NCI-H524 treated with DMSO at 0.1 percent for 48 hours (cell line): ENCODE measurements at places on chromosomes 2 and 18.

GRCh38 chr2:34545486-34546136 lies 946.5 kb upstream of the FAM98A start:
- DNase-seq = no peak

DNA sequence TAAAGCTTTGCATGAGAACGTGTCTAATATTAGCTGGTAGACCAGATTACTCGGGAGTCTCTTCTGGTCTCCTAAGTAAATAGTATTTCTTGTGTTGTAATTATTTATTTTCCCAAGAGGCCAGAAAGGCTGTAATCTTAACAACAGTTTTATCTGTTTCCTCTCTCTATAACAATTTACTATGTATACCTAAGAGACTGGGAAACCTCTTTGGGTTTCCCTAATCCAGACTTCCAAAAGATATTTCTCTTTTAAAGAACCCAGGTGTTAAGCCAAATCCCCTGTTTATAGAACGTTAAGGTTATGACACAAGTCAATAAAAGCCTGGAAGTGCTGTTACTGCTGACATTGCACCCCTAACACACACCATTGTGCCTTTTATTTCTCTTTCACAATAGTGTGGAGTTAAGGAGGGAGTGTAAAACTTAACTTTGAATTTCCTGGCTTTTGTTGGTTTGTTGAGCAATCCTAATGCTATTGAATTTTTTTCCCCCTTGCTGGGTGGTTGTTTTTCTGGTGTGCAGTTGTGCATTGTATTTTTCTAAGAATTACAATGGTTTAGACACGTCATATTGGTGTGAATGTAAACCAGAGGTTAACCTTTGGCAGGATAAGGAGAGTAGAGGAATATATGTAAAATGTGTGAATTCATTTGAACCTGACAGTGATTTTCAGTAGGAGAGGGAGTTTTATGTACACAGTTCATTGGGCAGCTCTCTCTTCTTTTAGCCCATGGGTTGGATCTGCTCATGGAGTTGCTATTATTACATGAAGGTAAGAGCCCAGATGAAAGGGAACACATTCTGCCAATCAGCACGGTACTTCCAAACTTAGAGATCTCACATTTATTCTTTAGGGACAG lies 192.8 kb downstream of the MTX2 start:
- no peak for DNase-seq

DNA sequence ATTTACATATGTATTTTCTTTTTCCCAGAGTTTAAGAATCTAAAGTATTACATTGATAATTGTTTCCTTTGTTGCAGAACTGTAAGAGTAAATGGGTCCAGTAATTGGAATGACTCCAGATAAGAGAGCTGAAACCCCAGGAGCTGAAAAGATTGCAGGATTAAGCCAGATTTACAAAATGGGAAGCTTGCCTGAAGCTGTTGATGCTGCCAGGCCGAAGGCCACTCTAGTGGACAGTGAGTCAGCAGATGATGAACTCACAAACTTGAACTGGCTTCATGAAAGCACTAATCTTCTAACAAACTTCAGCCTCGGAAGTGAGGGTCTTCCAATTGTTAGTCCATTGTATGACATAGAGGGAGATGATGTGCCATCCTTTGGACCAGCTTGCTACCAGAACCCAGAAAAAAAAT lies 183.8 kb upstream of the STON1 start:
- DNase-seq = no peak

DNA sequence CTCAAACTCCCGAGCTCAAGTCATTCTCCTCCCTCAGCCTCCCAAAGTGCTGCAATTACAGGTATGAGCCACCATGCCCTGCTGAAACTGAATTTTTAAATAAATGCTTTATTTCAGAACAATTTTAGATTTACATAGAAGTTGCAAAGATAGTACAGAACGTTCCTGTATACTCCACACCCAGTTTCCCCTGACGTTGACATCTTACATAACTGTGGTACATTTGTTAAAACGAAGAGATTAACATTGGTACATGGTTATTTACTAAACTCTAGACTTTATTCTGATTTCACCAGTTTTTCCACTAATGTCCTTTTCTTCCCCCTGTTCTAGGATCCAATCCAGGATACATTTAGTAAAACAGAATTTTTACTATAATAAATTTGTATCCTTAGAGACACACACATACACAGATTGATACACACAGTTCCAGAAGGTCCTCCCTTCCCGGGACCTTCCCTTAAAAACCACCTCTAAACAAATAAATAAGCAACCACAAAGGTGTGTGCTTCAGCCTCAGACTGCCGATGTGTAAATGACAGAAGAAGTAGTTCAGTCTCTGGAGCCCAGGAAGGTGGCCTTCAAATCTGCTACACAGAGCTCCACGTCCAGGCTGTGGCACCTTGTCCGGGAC lies 6.9 kb downstream of the NEU2 start:
- no peak for DNase-seq

DNA sequence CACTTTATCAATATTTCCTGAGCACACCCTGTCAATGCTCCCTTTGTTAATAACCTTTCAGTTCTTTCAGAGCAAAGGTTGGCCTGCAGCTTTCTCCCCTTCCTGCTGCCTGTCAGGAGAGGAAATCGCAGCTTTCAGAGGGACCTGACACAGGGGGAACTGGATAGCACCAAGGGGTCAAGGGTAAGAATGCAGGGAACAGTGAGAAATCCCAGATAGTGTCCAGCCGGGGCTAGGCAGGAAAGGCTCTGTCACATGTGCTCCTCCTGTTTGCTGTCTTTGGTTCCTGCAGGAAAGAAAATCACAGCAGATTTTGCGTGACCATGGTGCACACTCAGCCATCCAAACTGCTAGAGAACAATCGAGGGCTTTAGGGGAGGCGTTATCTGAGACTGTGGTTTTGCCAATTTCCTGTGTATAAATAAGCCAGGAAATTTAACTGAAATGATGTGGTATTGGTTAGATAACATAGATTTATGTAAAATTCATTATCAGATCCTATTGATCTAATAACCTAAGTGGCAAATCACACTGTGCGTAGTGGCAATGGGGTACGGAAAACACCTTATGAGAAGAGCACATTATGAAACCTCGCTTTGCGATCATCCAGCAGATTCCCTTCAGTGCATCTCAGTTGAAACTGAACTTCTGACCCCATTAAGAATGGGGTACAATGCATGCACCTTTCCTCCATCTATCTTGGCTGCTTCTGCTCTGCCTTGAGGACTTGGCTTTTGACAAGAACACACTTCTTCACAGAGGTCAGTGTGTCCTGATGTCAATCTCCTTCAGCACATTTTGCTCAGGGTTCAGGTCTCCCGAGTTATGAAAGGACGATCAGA lies 178.0 kb downstream of the ICOS start:
- no peak for DNase-seq
